Caco-2 (cell line): ENCODE measurements at places on chromosomes 11 and 22. TPM values are rescaled to one million over a fixed set of nuclear protein-coding genes. Genes with fewer than 3 reads are reported as not detected.

DNA sequence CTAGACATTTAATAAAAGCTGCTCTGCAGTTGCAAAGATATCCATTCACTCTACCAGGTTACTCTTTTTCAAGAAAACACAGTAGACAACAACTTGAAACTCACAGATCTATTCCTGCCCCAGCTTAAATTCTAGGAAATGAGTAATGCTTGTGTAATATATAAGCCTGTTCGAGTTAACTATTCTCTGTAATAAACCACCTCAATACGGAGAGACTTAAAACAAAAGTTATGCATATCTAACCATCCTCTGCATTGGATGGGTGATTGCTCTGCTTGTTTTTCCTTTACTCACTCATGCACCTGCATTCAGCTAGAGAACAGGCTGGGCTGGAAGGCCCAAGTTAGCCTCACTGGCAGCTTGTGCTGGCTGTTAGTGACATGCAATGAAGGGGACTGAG, 13.3 kb downstream of the LRRC4C start:
- no peak overlapping the region for H3K27ac ChIP-seq
- no peaks in the 10 kb centered on the region for H3K27me3 ChIP-seq
- no peaks in the 10 kb centered on the region for H3K36me3 ChIP-seq
- H3K4me3 ChIP-seq = no peak overlapping the region
- no peak for DNase-seq

DNA sequence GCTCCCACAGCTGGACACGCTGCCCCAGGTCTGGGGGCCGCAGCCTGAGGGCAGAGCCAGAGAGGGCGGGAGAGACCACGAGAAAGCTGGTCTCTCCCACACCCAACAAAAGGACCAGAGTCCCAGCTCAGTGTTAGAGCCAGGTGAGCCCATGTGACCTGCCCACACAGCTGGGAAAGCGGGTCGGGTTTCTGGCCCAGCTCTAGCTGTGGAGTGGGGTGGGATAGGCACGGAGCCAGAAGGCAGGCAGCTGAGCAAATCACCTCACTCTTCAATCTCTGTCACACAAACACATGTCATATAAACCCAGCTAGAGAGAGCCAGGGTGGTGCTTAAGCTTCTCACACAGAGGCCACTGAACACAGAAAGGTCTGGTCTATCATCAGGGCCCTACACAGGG, 7.8 kb upstream of the EIF3D start:
- no peak for DNase-seq
- H3K36me3 ChIP-seq = no peaks in the 10 kb centered on the region
- H3K4me3 ChIP-seq = no peak overlapping the region
- peaks cover 8% of the 10 kb centered on the region for H3K4me1 ChIP-seq
- H3K27ac ChIP-seq = no peak overlapping the region

DNA sequence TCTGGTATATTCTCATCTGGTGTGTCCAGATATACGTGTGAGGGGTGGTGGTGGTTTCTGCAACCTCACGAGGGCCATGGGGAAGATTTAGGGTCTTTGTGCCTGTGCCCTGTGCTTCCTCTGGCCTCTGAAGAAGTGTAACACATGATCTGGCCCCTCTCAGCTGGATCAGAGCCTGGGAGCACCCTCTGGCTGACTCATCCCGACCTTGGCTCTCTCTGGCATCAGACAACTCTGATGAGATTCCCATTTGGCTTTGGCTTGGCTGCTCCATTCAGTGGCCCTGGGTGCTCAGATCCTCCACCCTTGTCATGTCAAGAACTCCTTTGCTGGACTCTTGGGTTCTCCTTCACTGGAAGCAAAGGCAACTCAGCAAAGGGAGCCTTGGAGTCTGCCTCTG, 45.2 kb downstream of the RASSF10 start:
- no peak overlapping the region for H3K27ac ChIP-seq
- DNase-seq = no peak
- no peak overlapping the region for H3K4me3 ChIP-seq

- no peak for DNase-seq
- H3K36me3 ChIP-seq = no peaks in the 10 kb centered on the region
- no peak overlapping the region for H3K27ac ChIP-seq
- H3K4me3 ChIP-seq = no peak overlapping the region
- H3K27me3 ChIP-seq = no peaks in the 10 kb centered on the region
Observed at GRCh38 chr11:85281550-85281949, 345.6 kb downstream of the DLG2 start.

DNA sequence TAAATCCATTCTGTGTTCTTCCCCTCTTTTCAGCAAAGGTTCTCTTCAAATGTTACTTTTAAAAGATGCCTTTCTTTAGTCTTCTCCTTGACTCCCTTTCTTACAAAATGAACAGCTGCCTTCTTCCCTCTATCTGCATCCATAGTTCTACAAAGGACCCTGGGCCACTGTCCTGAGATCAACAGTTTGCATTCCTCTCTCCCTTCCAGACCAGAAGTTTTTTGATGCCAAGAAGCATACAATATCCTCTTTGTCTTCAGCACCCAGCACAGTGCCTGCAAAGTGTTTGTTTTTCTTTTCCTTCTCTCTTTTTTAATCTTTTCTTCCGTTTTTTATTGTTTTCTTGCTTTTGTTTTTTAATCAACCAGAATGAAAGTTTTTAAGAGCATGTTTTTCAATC, 183.5 kb upstream of the SNX19 start:
- H3K4me1 ChIP-seq = peaks cover 21% of the 10 kb centered on the region
- peak overlapping the region; percentile 57 for H3K27ac ChIP-seq
- no peaks in the 10 kb centered on the region for H3K36me3 ChIP-seq
- H3K4me3 ChIP-seq = no peak overlapping the region

DNA sequence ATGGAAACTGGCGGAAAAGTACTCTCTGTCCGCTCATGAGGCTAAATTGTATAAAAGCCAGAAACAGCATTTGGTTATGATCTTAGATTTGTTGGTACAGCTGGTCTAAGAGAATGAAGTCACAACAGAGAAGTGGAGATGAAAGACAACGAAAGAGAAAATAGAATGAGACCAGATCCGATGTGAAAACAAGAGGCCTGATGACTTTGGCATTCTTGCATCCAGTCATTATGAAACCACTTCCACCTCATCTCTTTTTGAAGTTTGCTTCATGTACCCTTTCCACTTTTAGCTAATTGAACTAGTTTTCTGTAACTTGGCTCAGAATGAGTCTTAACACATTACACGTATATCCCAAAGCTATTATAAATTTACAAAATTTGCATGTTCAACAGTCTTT, 1431.7 kb downstream of the LRRC4C start:
- no peak overlapping the region for H3K4me3 ChIP-seq
- no peaks in the 10 kb centered on the region for H3K27me3 ChIP-seq
- no peak for DNase-seq

GRCh38 chr11:19938866-19939265, 221.4 kb downstream of the DBX1 start:
- H3K27me3 ChIP-seq = no peaks in the 10 kb centered on the region
- H3K4me3 ChIP-seq = no peak overlapping the region
- no peak overlapping the region for H3K27ac ChIP-seq

DNA sequence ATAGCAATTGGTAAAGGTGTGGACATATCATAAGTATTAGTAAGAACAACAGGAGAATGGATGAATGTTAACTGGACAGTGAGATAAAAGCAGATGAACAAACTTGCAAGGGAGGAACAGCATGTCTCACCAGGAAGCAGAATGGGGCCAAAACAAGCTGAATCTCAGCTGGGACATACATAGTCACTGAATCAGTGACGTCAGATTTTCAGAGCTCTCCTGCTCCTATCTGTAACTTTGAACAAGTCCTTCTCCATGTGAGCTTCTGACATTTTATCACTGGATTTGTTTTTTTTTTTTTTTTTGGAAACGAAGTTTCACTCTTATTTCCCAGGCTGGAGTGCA, 118.7 kb downstream of the BBOX1 start:
- H3K27me3 ChIP-seq = no peaks in the 10 kb centered on the region
- H3K4me3 ChIP-seq = no peak overlapping the region
- H3K36me3 ChIP-seq = no peaks in the 10 kb centered on the region
- DNase-seq = no peak
- no peak overlapping the region for H3K27ac ChIP-seq

- peaks cover 18% of the 10 kb centered on the region for H3K4me1 ChIP-seq
- peaks cover 6% of the 10 kb centered on the region; the same call in 1 of the 2 replicates for H3K36me3 ChIP-seq
- H3K4me3 ChIP-seq = no peak overlapping the region
- no peak overlapping the region for H3K27ac ChIP-seq
- no peaks in the 10 kb centered on the region for H3K27me3 ChIP-seq
Observed at GRCh38 chr22:50252082-50253045, 1.3 kb upstream of the HDAC10 start.

DNA sequence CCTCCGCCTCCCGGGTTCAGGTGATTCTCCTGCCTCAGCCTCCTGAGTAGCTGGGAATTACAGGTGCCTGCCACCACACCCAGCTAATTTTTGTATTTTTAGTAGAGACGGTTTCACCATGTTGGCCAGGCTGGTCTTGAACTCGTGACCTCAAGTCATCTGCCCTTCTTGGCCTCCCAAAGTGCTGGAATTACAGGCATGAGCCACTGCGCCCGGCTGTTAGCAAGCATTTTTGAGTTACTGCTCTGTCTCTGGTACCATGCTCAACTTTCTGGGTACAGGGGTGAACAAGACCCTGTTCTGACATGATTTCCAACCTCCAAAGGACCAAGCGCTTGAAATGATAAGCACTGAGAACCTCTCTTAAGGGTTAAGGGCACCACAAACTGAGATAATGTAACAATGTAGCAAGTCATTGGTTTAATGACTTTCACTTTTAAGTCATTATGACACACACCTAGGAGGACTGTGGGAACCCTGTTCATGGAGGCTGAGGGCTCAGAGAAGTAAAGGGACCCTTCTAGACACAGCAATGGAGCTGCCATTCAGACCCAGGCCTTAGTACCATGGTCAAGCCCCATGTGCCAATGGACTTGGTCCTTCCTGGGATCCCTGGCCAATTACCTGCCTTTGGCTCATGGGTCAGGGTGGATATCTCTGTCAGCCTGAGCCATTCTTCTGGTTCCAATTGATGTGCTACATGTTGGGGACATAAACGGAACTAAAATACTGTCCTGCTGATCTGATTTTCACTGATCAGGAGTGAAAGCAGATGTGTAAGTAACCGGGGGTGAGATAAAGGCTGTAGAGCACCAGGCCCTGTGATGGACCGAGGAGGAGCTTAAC, 11.6 kb downstream of the SLC3A2 start:
- H3K27me3 ChIP-seq = no peaks in the 10 kb centered on the region
- peaks cover 48% of the 10 kb centered on the region for H3K4me1 ChIP-seq
- peak overlapping the region; percentile 27 for H3K27ac ChIP-seq
- DNase-seq = no peak
- no peak overlapping the region for H3K4me3 ChIP-seq

DNA sequence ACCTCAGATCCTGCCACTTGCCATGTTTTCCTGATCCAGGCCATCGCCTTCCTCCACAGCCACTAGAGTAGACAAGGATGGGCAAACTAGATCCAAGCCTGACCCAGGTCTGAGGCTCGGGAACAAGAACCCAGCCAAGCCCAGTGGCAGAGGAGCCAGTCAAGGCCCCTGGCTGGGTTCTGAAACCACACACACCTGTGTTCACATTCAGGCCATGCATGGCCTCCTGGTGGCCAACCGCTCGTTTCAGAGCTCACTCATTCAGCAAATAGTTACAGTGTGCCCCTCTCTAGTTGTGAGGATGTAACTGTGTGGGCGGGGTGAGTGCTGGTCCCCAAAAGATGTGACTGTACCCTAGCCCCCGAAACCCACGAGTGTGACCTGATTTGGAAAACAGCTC, 337.6 kb downstream of the CTTN start:
- H3K4me1 ChIP-seq = no peaks in the 10 kb centered on the region
- no peak for DNase-seq
- no peaks in the 10 kb centered on the region for H3K27me3 ChIP-seq
- no peak overlapping the region for H3K27ac ChIP-seq

DNA sequence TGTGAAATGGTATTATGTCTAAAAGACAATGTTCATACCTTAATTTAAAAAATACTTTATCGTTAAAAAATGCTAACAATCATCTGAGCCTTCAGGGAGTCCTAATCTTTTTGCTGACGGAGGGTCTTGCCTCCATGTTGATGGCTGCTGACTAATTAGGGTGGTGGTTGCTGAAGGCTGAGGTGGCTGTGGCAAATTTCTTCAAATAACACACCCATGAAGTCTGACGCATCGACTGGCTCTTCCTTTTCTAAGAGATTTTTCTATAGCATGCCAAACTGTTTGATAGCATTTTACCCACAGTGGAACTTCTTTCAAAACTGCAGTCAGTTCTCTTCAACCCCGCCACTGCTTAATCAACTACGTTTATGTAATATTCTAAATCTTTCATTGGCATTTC, 33.6 kb downstream of the TCF20 start:
- DNase-seq = no peak
- H3K36me3 ChIP-seq = no peaks in the 10 kb centered on the region
- no peak overlapping the region for H3K27ac ChIP-seq

- H3K4me3 ChIP-seq = no peak overlapping the region
- no peaks in the 10 kb centered on the region for H3K4me1 ChIP-seq
- H3K27me3 ChIP-seq = no peaks in the 10 kb centered on the region
- H3K36me3 ChIP-seq = no peaks in the 10 kb centered on the region
- no peak overlapping the region for H3K27ac ChIP-seq
Observed at GRCh38 chr11:88886796-88887195, 179.0 kb downstream of the GRM5 start.

DNA sequence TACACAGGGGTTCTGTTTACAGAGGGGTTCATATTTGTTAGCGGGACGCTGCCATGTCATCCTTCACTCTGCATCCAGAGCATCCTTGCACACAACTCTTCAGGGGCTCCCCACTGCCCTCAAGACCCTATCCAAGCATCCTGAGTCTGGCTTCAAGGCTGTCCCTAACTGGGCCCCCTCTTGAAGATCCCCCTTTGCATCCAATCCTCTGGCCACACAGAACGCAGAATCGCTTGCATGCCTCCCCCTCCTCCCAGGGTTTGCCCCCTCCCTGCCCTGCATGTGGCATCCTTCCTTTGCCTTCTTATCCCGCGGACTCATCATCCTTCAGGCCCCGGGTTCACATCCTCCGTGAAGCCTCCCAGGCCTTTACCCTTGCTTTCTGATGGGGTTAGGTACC, 18.6 kb downstream of the C1QTNF6 start:
- H3K4me3 ChIP-seq = no peak overlapping the region
- peaks cover 6% of the 10 kb centered on the region; the same call in 1 of the 2 replicates for H3K4me1 ChIP-seq
- no peaks in the 10 kb centered on the region for H3K36me3 ChIP-seq
- H3K27ac ChIP-seq = no peak overlapping the region

DNA sequence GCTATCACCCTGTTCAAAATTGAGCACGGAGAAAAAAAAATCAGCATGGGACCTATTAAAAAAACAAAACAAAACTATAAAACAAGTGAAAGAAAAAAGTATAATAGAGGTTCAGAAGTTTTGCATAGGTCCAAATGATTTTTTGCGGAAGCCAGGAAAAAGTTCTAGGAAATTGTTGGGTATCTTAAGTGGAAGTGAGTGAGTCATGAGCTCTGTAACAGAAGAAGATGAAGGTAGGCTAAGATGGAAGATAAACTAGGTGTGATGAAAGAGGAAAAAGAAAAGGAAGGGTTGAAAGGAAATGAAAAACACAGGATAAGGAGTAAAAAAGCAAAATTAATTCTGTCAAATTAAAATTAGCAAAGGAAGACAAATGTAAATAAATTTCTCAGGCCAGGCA, 27.8 kb downstream of the SDHD start:
- H3K27ac ChIP-seq = no peak overlapping the region
- DNase-seq = no peak
- H3K36me3 ChIP-seq = no peaks in the 10 kb centered on the region

- peaks cover 39% of the 10 kb centered on the region for H3K4me1 ChIP-seq
- H3K27ac ChIP-seq = no peak overlapping the region
- DNase-seq = no peak
- peaks cover 3% of the 10 kb centered on the region for H3K36me3 ChIP-seq
- H3K4me3 ChIP-seq = no peak overlapping the region
Observed at GRCh38 chr11:102447193-102447592, 5.4 kb downstream of the TMEM123 start.

The SERPINH1 gene
- 481 and 528 TPM in 2 replicates for total RNA-seq

The MUC6 gene
- not detected in 2 replicates for total RNA-seq
